Foreskin fibroblast (primary cell): ENCODE measurements at places on chromosomes 11 and 22.

DNA sequence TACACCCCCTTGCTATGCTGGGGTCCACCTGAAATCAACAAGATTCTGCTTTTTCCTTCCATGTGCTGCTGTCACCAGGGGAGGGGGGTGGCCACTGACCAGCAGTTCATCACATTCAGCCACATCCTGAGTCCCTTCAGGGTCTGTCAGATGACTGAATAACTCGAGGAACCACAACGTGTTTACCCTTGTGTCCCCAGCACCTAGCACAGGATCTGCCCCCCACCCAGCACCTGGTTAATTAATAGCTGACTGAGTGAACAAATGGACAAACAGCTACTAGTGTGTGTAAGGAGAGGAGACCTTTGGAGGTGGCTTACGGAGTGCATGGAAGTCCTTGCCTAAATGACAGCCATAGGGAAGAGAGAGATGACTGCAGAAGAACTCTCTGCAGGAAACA is 119.5 kb upstream of the NCAM1 start:
- DNase-seq = no peak

DNA sequence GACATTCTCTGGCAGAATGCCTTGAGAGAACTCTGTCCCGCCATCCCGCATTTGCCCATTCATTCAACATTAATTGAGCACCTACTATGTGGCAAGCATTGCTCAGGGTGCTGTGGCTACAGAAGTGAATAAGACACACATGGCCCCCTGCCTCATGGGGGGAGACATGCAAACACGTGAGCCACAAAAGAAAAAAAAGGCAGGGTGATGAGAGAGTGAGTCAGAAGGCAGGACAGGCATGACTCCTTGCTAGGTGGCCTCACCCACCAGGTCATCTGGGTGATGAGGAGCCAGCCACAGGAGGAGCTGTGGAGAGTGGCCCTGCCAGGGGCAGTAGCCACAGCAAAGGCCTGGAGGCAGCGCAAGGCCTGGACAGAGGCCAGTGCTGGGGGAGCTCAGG is 4.9 kb downstream of the CHRM4 start:
- DNase-seq = peak; percentile 47

DNA sequence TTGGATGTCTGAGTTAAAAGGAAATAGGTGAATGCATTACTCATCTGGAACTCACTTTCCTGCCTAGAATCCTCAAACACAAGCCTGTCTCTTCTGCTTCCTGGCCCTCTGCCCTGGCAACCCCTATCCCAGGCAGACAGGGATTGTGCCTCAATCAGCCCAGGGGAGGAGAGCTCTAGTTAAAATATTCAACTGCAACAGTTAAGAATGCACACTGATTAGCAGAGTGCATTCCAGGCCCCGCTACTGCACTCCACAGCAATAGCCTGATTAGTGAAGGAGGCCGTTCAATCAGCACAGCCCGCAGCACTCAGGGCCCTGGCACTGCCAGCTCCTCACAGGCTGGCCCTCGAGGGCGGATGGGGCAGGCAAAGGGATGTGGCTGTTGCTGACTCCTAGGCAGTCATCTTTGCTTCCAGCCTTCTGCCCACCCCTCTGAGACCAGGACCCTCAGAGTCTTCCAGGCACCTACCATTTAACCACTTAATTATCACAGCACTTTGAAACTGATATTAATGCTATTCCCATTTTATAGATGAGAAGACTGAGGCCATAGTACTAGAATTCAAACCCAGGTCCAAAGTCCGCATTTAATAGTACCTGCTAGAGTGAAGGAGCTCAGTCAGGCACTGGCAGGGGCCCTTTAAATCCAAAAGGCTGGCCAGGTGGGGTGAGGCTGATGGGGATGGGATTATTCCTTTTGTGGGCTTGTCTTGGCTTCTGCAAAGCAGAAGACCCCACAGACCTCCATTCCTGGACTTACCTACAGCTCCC is 435.3 kb downstream of the SOX6 start:
- DNase-seq = no peak

- DNase-seq = no peak
These were observed 7.0 kb downstream of the THY1 start for GRCh38 chr11:119415966-119416365.

- DNase-seq = peak; percentile 44
These were observed 1.6 kb upstream of the PHLDA2 start for GRCh38 chr11:2930704-2931419.

DNA sequence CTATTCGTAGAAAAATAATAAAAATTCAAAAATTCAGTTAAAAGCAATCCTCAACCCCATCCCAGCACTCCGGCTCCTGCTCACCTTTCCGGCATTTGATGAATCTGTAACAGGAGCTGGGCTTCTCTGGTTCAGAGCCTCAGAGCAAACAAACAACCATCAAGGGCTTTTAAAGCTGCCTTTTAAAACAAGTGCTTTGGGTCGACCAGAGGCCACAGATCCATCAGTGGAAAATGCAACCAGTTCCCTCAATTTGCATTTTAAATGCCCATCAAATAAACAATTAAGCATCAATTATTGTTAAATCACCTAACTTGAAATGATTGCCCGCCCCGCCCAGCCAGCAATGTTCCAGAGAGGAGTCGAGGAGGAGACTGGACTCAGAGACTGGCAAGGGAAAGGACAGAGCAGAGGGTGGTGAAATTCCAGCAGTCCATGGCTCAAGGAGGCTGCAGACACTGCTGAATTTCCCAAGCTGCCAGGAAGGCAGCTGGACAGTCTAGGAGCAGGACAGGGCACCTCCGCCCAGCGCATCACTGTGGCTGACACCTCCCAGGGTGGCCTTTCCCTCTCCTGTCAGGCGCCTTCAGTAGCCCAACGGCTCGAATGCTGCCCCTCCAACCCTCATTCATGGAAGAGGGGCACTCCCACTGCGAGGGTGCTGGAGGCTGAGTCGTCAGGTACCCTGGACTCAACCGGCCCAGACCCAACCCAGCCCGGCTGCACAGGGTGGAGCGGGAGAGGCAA is 7.5 kb downstream of the FXYD6 start:
- DNase-seq = no peak

DNA sequence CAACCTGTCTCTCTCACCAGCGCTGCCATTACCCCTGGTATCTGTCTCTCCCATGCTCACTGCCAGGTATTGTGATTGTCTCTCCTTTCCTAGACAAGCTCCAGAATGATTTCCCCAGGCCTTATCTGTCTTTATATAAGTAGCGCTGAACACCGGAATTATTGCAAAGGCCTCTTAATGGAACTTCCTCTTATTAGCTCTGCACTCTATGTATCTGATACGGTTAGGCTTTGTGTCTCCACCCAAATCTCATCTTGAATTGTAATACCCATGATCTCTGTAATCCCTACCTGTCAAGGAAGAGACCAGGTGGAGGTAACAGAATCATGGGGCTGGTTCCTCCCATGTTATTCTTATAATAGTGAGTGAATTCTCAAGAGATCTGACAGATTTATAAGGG is 39.3 kb downstream of the DDI1 start:
- DNase-seq = no peak

DNA sequence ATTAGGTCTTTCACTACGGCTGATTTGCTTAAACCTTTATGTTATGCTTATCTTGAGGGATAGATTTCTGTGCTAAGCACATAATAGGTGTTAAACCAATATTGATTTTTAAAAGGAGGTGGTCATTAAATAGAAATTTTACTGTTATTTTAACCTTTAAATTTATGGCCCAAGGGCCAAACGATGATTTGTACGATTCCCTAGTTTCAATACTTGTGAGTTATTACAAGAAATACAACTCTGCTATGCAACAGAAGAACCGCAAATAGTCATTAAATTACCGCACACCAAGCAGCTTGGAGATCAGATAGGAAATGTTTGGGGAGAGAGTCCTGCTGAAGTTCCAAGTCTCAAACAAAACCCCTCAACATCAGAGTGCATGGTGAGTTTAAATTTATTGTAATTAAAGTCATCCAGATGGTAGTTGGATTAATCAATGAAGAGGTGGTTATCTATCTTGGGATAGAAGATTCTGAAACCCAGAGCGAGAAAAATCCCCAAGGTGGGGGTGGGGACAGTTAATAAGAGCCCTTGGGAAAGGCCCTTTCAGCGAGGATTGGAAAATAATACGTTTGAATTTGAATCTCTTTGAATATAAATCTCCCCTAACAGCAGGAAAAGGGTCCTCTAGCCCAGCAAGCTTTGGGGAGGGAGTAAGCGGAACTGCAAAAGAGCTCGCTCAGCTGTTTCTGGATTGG is 805 bp upstream of the QSER1 start:
- DNase-seq = no peak

- peak; percentile 18 for DNase-seq
These were observed at the start of gene CHRDL2 for GRCh38 chr11:74731301-74732094. TSS of gene CHRDL2 (minus strand) at chr11:74731426. CDS start at chr11:74730888, 538 bp downstream.

DNA sequence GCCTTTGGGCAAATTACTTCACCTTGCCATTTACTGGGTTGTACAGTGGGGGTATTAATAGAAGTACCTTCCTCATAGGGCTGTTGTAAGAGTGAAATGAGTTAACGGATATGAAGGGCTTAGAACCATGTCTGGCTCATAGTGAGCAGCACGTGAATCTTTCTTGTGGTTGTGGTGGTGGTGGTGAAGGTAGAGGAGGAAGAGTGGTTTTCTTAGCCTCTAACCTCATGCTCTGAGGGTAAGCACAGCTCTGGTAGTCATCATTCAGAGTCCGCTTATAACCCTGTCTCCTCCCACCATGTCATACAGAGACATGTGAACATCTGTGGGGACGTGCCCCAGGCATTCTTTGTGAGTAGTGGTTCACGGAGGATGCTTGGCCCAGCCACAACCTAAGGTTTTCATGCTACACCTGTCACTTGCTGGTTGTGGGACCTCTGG is 43.6 kb downstream of the TEAD1 start:
- DNase-seq = no peak

- DNase-seq = no peak
These were observed 154.5 kb upstream of the BLID start for GRCh38 chr11:122270535-122270934.

GRCh38 chr11:75594211-75594610 is 32.2 kb downstream of the SERPINH1 start:
- no peak for DNase-seq

DNA sequence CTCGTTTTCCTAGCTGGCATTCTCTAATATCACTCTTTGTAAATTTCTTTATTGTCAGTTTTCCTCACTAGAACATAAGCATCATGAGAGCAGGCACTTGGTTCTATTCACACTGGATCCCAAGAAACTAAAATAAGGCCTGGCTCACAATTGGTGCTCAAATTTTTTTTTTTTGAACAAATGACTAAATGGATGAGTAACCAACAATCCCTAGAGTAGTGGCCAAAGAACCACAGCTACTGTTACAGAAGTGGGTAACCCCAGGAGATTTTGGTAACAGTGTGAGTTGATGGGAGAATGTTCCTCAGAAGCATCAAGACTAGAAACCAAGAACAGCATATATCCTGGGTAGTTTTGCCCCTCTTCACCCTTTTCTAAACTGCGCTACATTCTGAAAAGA is 572.6 kb downstream of the INSC start:
- no peak for DNase-seq

- no peak for DNase-seq
These were observed 10.2 kb downstream of the DGKZ start for GRCh38 chr11:46357483-46357936.

DNA sequence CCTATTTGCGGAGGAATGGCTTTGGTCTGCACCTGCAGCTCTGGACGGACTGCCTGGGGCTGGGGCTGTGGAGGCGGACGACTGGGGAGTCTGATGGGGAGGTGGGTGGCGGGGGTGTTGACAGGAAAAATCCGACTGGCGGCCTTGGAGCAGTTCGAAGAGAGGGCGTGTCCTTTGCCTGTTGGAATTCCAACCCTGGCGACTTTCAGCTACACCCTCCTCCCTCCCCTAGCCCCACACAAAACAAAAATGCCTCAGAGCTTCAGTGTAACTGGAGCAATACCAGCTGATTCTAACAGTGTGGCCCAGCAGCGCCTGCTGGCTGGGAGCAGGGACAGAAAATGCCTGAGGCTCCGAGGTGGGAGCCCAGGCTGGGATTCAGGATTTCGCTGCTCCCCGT is 85.4 kb downstream of the ATXN10 start:
- no peak for DNase-seq

- no peak for DNase-seq
These were observed 28.1 kb downstream of the WBP2NL start for GRCh38 chr22:42026705-42027104.

GRCh38 chr22:48653306-48653705 is 1174.4 kb downstream of the BRD1 start:
- no peak for DNase-seq

DNA sequence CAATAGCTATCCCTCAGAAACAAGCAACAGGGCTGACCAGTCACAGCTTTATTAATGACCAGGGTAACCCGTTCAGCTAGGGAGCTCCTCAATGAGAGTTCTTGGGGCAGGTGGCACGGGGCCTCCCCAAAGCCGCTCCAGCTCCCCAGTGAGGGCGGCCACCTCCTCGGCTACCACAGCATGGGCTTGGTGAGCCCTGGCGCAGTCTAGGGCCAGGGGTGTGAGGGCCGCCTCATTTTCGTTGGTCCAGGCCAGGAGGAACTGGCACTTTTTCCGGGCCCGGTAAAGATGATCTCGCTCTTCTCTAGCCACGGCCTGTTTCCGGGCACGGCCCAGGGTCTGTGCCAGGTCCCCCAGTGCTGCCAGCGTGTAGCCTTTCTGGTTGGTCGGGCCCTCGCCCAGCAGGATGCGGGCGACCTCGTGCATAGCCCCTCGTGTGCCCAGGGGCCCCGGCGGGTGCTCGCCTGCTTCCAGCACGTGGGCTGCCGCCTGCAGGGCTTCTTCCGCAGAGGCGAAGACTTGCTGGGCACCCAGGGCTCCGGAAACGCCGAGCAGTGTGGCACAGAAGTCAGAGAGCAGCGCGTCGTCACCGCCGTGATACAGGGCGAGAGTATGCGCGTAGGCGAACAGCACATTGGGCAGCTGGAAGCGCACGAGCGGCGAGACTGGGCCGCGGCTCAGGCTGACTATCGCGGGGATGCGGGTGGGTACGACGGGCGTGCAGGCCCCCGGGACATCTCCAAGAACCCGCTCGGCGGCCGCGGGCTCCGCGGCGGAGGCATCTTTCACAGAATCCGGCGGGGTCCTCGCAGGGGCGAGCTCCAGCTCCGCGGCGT is 913 bp downstream of the ZNHIT2 start:
- peak; percentile 80 for DNase-seq

DNA sequence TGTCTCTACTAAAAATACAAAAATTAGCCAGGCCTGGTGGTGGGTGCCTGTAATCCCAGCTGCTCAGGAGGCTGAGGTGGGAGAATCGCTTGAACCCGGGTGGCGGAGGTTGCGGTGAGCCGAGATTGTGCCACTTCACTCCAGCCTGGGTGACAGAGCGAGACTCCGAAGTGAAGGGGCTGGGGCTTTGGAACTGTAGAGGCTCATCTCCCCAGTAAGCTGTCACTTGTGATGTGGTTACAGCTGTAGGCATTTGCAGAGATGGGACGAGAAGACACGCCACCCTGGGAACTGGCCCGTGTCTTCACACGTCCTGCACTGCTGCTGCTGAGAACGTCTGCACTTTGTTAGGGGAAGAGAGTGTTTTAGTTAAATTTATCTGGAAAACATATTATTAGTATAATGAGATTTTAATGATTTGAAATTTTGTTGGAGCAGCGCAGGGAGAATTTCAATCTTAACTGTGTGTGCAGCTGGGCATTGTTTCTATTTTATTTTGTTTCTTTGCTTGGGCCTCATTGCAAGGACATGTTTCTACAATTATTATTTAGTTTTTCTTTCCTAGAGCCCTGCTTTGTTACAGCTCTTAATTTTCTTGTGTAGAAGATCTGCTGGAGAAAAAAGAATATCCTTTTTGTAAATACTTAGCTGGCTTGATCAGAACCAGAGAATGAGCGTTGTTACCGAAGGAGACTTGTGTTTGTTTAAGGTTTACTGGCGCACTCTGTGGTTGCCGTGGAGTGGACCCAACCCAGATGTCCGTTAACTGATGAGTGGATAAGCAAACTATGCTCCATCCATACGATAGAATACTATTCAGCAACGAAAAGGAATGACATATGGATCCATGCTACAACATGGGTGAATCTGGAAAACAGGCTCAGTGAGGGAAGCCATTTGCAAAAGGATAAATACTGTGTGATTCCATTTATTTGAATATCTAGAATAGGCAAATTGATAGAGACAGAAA is 18.4 kb downstream of the PARVB start:
- peak; percentile 77 for DNase-seq
